ENCODE measurements at places on chromosomes 3 and 15. TPM values are rescaled to one million over a fixed set of nuclear protein-coding genes. Genes with fewer than 3 reads are reported as not detected.

GRCh38 chr3:17027318-17027717, 142.6 kb downstream of the PLCL2 start:
- DNase-seq = no peak

DNA sequence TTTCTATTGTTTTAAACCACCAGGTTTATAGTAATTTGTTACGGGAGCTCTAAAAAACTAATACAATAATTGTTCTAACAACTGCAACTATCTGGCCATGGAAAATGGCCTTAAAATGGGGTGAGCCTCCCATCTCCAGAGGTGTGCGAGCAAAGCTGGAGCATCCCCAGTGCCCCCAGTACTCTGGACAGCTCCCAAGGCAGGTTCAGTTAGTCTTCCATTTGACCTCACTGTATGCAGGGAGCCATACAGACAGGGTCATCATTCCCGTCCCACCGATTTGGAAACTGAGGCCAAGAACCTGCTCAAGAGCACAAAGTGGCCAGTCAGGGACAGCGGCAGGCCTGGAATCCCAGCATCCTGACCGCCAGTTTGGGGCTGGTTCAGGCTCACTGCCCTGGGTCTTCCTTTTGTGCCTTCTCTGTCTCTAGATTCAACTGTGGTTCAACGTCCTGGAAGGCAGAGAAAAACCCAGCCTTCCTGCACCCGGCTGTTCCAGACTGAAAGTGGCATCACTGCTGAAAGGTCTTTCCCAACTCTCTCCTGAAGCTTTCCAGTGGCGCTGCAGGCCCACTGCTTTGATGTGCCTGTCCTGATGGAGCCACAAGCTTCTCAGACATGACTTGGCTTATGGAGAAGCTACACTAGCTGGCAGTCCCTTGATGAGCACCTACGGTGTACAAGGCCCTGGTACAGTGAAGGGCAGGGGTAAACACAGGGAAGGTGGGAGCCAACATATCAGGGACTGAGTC, 76.6 kb upstream of the LINGO1 start:
- no peak for DNase-seq

The FANCD2OS gene
- polyA plus RNA-seq = not detected

- no peak for DNase-seq
These were observed 995 bp downstream of the CHST14 start for GRCh38 chr15:40471808-40472150.

The AP3B2 gene
- polyA plus RNA-seq = 2.1 TPM

DNA sequence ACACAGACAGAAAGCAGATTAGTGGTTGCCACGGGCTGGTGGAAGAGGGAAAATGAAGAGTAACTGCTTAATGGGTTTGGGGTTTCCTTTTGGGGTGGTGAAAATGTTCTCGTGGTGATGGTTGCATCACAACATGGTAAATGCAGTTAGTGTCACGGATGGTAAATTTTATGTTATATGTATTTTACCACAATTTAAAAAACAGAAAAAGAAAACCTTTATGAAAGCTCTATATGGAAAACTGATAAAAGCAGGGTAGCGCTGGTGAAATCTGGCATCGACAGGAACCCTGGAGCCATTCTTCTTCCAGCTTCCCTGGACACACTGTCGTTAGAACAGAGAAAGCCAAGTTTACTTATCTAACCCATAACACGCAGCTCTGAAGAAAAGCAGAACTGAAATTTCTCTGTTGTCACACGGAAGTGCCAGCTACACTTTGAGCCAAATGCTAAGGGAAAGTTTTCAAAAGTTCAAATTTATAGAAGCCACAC, 287.7 kb upstream of the NR2F2 start:
- DNase-seq = no peak

- no peak for DNase-seq
These were observed 34.8 kb downstream of the PTPN9 start for GRCh38 chr15:75544359-75544758.

DNA sequence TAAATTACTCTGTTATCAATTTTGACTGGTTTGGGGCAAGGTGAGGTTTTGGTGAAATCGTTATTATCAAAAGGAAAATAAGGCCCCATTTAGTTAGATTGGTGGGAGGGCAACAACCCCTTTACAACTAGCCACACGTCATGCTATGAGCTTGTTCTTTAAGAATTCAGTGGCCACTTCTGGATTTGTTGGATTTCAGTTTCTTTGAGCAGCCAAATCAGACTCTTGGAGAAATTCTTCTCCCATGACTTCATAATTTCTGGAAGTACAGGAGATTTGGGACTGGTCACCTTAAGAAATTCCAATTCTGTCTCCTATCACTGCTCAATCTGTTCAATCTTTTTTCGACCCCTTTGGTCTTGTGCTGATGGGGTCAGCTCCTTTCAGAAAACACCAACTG, 14.8 kb upstream of the WNT5A start:
- DNase-seq = no peak

- no peak for DNase-seq
These were observed 168.8 kb upstream of the SMAD3 start for GRCh38 chr15:66896611-66897010.

- no peak for DNase-seq
These were observed 60.8 kb upstream of the UMPS start for GRCh38 chr3:124669470-124669869.

The FBXW12 gene
- polyA plus RNA-seq = 0.33 TPM

The TADA3 gene
- 61.5 TPM for polyA plus RNA-seq

DNA sequence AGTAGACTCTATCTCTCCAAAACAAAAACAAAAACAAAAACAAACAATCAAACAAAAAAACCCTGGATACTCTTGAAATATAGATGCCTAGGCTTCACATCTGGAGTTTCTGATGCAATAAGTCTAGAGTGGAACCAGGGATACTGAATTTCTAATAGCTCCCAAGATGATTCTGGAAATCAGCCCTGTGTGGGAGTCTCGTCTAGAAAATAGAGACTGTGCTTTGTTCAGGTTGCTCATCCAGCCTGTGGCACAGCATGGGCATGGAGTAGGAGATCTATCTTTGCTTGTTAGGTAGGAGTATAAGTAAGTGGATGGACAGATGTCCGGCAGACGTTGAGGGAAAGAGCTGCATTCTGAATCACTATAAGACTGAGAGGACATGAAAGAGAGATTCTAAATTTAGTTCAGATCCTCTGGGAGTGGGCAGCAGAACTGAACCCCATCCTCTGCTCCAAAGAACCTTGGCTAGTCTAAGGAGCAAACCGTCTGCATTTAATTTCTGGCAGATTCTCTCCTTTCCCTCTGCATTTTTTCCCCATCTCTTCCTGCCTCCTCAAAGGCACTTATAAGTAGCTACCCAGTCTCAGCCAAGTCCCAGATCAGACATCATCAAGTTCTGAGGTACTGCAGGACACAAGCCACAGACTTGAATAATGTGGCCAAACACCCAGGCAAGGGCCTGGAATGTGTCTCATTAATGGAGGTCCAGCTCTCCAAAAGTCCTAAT, 92.6 kb upstream of the STRIT1 start:
- DNase-seq = no peak

- no peak for DNase-seq
These were observed 15.0 kb upstream of the GNAI2 start for GRCh38 chr3:50221051-50221410.

- DNase-seq = no peak
These were observed 20.2 kb downstream of the HDAC11 start for GRCh38 chr3:13500133-13500885.

- no peak for DNase-seq
These were observed 22.4 kb downstream of the FNDC3B start for GRCh38 chr3:172061724-172062184.

GRCh38 chr15:59137566-59137965, 32.6 kb downstream of the CCNB2 start:
- no peak for DNase-seq

DNA sequence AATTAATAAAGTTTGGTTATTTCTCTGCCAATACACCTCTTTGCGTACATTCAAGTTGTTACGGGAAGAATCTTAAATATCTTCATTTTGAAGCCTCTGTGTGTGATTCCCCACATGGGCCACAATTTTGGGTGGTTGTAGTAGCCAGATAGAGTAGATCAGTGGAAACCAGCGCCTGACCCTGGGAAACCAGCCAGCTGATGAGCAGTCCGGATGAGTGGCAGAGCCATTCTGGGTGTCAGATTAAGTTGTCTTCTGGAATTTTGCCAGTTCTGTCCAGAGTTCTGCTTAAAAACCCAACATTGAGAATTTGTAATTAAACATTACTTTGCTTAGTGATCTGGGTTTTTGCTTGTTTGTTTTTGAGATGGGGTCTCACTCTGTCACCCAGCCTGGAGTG, 49.7 kb downstream of the MRPS25 start:
- DNase-seq = no peak

GRCh38 chr15:58473724-58474123, 41.9 kb downstream of the LIPC start:
- DNase-seq = no peak

The CASR gene
- polyA plus RNA-seq = 24.8 TPM

GRCh38 chr3:46748170-46748569, 30.5 kb upstream of the PRSS50 start:
- no peak for DNase-seq

DNA sequence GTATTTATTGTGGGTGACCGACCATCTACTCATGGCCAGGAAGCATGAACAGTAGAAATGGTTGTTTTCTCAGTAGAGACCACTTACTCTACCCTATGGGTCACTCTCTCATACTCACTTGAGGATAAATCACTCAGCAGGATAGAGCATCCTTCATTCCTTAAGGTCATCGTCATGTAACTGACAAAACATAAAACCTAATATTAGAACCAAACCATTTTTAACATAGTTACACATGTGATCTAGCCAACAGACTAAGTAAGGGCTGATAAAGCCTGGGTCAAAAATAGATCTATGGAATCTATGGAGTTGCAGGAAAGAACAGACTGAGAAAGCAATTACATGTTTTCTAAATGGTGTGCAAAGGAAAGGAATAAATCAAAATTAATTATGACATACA, 769.1 kb downstream of the NTRK3 start:
- no peak for DNase-seq

DNA sequence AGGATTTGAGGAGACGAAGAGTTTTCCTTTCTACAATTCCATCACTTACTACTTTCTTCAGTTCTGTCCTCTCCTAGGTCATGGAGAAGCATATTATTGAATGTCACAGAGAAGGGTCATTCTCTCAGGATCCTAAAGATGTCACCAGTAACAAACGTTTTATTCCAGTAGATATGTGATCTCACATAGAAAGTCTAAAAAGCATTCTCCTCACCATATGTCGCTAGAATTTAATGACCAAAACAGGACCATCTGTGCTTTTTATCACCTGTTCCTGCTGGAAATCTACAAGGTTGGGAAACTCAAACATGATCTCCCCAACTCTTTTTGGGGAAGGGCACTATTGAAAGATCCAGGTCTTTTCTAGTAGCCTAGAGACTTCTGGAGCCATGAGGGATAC, 24.0 kb upstream of the FRMD5 start:
- no peak for DNase-seq

GRCh38 chr15:52499506-52499905, 29.2 kb downstream of the MYO5A start:
- DNase-seq = no peak

DNA sequence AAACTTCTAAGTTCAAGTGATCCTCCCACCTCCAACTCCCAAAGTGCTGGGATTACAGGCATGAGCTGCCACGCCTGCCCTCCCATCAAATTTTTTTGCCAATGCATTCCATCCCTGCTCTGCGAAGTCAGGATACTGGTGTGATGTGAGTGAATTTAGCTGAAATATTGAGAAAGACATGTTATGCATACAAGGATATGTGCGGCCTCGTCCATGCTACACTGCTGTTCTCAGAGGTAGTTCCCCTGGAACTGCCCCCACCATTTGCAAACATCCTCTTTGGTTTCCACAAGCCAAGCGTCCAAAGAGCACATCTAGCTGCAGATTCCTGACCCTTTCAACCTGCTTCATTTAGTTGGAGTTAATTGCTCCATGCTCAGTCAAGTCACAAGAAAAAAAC, 36.5 kb upstream of the BCL2A1 start:
- DNase-seq = no peak

- DNase-seq = no peak
These were observed 317 bp downstream of the ROBO2 start for GRCh38 chr3:77040216-77040615.

DNA sequence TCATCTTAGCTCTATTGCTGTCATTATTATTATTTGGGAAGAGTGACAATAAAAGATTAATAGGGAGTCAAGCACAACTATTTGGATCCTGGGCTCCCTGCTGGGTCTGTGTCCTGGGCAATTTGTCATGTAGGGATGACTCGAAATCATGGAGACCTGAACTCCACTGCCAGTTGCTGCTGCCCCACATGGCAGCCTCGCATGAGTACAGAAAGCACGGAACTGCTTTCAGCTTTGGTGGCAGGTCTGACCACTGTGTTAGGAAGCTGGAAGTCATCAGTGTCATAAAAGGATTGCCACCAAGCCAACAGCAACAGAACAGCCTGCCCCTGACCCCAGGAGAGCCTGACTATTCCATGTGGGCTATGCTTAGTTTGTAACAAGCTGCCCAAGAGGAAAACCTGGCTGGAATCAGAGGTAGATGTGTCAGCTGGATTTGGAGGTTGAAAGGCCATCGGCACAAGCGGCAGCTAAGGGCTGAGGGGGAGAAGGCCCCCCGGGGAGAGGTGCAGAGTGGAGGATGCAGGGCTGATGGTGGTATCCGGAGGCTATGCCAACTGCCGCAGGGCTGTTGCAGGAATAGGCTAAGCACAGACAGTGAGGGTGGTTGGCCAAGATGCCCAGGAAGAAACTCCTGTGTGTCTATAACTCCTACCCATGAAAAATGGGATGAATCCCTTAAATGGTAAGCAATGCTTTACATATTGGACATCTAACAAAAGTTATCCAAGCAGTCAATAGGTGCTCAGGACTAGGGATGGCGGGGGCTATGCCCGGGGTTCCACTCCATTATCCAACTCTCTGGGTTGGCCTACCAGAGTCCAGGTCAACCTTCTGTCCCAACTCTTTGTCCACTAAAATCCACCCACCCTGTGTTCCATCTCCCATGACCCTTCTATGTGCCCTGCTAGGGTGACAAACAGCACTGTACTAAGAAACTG, 291.6 kb downstream of the ADAMTS17 start:
- no peak for DNase-seq

DNA sequence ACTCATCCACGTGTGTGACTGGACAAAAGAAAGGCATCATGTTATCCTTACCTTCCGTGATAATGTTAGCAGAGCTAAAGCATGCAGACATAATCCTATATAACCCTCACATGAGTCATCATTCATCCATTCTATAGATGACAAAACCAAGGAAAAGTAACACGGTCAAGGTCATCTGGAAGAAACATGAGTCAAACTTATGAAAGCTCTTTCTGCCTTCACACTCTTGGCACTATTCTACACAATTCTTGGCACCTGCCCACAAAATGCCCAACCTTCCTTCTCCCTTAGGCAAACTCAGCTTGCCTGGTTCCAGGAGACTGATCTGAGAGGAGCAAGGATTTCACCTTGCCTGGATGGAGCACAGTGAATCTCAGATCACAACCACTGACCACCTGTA, 66.9 kb downstream of the PRICKLE2 start:
- DNase-seq = no peak

Measured in right renal cortex interstitium (tissue), 3 donors.